NCI-H1417 (cell line): ENCODE measurements at places on chromosomes 7 and 10.
A peak's percentile ranks its signal among the peaks of the same experiment; 100 is the strongest.

GRCh38 chr10:124527874-124528395, 66.3 kb downstream of the LHPP start:
- DNase-seq: no peak

GRCh38 chr10:94235461-94235860, 127.3 kb downstream of the NOC3L start:
- DNase-seq: no peak

- no peak for DNase-seq
Observed at GRCh38 chr10:4120096-4120853, 335.3 kb upstream of the KLF6 start.

- DNase-seq: no peak
Observed at GRCh38 chr10:47369251-47369894, 14.7 kb downstream of the ZNF488 start.

DNA sequence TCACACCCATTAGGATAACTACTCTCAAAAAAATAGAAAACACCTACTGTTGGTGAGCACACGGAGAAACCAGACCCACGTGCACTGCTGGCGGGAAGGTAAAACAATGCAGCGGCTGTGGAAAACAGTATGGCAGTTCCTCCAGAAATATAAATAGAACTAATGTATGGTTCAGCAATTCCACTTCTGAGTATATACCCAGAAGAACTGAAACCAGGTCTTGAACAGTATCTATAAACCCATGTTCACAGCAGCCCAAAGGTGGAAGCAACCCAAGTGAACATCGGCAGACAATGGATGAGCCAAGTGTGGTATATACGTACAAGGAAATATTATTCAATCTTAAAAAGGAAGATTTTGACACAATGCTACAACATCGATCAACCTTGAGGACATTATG, 164.7 kb downstream of the ZMYND11 start:
- no peak for DNase-seq

- DNase-seq: no peak
Observed at GRCh38 chr7:99437946-99438572, 539 bp downstream of the PTCD1 start.

- DNase-seq: no peak
Observed at GRCh38 chr7:46746695-46747687, 825.9 kb upstream of the IGFBP3 start.

GRCh38 chr10:67809107-67809506, 28.9 kb downstream of the DNAJC12 start:
- DNase-seq: no peak

- DNase-seq: peak; percentile 51
Observed at GRCh38 chr10:110681023-110681681, 37.0 kb downstream of the RBM20 start.

DNA sequence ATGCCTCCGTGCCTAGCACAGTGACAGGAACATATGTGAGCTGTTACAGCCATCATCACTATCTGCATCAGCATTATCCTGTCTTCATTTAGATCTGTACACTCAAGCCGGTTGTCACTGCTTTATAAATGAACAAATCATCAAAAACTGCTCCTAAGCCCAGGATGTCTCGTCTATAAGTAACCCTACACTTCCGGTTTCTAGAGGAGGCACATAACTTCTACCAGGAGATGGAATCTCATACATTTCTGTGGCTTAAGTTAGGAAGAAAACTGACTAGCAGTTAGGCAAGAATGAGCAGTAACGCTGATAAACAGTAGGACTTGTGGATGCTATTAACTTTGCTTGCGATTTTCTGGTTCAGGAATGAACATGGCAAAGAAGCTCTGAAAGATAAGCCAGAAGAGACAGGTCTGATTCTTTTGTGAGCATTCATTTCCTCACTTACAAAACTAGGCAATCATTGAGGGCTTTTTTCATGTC, 1199.2 kb downstream of the SORCS3 start:
- DNase-seq: no peak
